ENCODE measurements at places on chromosomes 6 and 20. TPM values are rescaled to one million over a fixed set of nuclear protein-coding genes. Genes with fewer than 3 reads are reported as not detected.

Gene SCRT2
- not detected for total RNA-seq

Gene SLC22A16
- total RNA-seq: not detected

Gene MUC22
- not detected for total RNA-seq

Gene TMC2
- total RNA-seq: not detected

Gene HLA-DRB5
- total RNA-seq: 174 TPM

Gene DEFB116
- not detected for total RNA-seq

Gene BMP5
- total RNA-seq: not detected

Gene PACSIN1
- total RNA-seq: 0.20 TPM

Gene PTCHD4
- not detected for total RNA-seq

Gene TNFRSF6B
- not detected for total RNA-seq

Gene LIN28B
- total RNA-seq: not detected

Gene SEMG1
- total RNA-seq: not detected

Gene DCDC2
- not detected for total RNA-seq

Gene RSPH4A
- 0.83 TPM for total RNA-seq

Gene ELOVL5
- total RNA-seq: 134 TPM

Gene SLC13A3
- total RNA-seq: 0.49 TPM

Gene SOX4
- 5.4 TPM for total RNA-seq

Gene TFAP2A
- not detected for total RNA-seq

Gene TMEM244
- total RNA-seq: not detected

Gene OPRM1
- total RNA-seq: not detected

Gene FAM209B
- total RNA-seq: 1.9 TPM

Gene DXO
- total RNA-seq: 36.1 TPM

Gene SUN5
- total RNA-seq: not detected

Gene SNAI1
- total RNA-seq: 4.3 TPM

Gene SLC24A3
- total RNA-seq: not detected

Gene PI3
- not detected for total RNA-seq

Gene HLA-DRB1
- total RNA-seq: 559 TPM

Gene SAMHD1
- total RNA-seq: 12.8 TPM

Gene HTR1B
- not detected for total RNA-seq

Gene OR2H2
- total RNA-seq: not detected

Gene PANK2
- total RNA-seq: 63.3 TPM

Gene PSMB9
- 181 TPM for total RNA-seq

Gene PGC
- total RNA-seq: not detected

Gene SLC44A4
- not detected for total RNA-seq

Gene TGM3
- total RNA-seq: not detected

Gene MATN4
- not detected for total RNA-seq

Gene ZKSCAN4
- total RNA-seq: 10.9 TPM

Gene SYNDIG1
- not detected for total RNA-seq

Gene TRIM31
- not detected for total RNA-seq

Gene FNDC11
- total RNA-seq: 5.1 TPM

Gene GTSF1L
- 0.84 TPM for total RNA-seq

Gene GSTA3
- not detected for total RNA-seq

Gene GJA1
- not detected for total RNA-seq

Gene C20orf202
- not detected for total RNA-seq

Gene GGTLC1
- not detected for total RNA-seq

Gene PRKN
- total RNA-seq: 6.2 TPM

Gene NKAIN2
- not detected for total RNA-seq

Gene DPPA5
- total RNA-seq: not detected

Gene VWA7
- total RNA-seq: 5.6 TPM

Gene CD93
- total RNA-seq: 0.10 TPM

Gene ATXN1
- total RNA-seq: 65.4 TPM

All from B cell (primary cell).